NB4 (cell line): ENCODE measurements at places on chromosomes 4 and X.

GRCh38 chrX:129698150-129698549 is 40.6 kb upstream of the XPNPEP2 start:
- no peak for DNase-seq

DNA sequence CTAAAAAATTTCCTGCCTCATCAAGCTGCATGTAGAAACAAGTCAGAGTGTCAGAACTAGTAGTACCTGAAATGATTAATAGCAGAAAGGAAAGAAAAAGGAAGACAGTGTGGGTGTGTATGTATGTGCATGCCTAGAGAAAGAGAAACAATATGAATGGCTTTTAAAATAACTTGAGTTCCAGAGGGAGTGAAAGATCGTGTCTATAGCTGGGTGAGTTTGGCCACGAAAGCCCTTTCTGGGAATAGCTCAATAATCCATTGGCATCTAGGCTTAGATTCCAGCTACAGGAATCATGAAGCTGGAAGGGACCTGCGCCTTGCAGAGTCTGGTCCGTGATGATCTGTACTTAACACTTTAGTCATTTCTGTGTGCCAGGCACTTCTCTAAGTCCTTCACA is 195.6 kb downstream of the RAPGEF2 start:
- no peak for DNase-seq

GRCh38 chrX:13051529-13052172 is 7.2 kb upstream of the FAM9C start:
- no peak for DNase-seq

DNA sequence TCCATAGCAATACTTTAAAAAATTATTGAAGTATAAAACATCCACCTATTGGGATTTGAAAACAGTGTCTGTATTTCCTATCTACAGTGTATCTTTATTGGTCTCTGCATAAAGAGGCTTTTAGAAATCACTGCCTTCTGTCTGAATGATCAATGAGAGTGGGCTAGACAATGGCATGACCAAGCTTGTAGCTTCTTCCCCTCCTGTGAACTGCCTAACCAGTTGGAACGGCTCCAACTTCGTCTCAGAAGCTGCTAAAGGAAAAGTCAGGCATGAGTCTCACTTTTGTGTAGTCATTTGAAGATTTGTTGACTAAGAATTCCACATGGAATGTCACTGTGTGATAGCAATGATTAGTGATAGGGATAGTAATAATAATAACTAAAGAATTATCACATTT is 64.2 kb downstream of the INTS12 start:
- DNase-seq: no peak

DNA sequence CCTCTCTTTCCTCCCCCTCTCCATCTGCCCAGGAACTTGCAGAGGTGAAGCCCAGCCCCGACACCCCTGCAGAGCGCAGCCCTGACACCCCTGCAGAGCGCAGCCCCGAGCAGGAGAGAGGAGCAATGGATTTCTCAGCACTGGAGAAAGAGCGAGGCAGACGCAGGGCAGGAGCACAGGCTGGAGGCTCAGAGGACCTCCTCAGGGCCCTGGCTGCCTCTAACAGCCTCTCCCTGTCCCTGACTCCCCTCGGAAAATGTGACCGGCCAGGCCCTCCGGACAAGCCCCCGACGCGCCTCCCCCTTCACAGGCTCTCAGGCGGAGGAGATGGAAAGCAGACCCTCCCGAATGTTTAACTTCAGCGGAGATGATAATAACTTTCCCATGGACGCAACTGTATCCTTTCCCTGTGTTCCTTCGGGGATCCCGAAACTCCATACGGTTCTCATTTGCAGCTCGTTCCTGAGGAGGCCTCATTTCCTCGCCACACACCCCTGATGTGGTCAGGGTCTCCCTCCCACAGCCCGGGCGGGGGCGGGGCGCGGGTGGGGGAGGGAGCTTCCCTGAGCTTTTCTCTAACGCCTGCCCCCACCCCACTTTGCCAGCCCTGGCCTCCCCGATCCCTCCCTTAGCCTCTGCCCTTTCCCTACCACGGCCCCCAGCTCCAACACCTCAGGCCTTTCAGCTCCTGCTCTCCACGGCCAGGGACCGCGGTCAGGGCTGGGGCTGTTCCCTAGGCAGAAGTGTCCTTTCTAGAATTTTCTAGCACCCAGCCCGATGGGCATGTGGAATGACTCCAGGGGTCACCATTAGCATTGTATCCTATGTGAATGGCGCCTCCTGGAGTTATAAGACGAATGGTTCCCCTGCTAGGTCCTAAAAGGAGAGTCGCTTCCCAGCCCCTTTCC is 201.1 kb upstream of the BCOR start:
- peak; percentile 41 for DNase-seq

- DNase-seq: peak; percentile 53
Observed at GRCh38 chr4:105520819-105521790, 31.3 kb upstream of the ARHGEF38 start.

DNA sequence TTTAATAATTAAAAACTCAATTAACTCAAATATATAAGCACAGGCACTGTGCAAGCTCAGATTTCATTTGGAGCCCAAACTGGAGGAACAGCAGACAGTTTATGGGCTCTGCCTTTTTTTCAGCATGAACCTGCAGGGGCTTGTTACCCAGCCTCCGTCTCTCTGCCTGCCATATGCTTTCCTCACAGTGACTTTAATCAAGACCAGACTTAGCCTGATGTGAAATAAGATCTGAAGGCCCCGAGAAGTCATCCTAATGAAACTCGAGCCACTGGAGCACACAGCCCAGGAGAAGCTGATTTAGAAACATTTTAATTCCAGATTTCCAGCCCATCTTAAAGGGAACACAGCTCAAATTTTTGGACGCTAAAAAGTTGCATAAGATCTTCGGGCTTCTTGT is 55.6 kb downstream of the SPATA18 start:
- no peak for DNase-seq

- peak; percentile 31 for DNase-seq
Observed at GRCh38 chrX:130575831-130576389, 174.1 kb downstream of the RBMX2 start.

DNA sequence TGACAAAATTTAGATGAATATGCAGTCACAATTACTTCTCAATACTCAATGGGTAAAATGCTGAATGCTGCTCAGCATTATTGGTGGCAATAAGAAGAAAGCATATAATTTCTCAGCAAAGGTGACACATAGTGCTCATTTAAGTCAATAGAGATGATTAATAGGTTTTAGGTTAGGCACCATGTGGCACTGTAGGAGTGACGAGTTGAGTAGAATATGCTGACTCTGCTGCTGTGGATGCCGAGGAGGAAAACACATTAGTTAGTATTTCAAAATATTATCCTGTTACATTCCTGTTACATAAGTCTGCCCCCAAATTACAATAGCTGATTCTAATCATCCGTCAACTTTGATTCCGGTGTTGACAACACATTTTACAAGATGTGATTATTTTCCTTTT is 13.7 kb upstream of the CXCL5 start:
- no peak for DNase-seq

DNA sequence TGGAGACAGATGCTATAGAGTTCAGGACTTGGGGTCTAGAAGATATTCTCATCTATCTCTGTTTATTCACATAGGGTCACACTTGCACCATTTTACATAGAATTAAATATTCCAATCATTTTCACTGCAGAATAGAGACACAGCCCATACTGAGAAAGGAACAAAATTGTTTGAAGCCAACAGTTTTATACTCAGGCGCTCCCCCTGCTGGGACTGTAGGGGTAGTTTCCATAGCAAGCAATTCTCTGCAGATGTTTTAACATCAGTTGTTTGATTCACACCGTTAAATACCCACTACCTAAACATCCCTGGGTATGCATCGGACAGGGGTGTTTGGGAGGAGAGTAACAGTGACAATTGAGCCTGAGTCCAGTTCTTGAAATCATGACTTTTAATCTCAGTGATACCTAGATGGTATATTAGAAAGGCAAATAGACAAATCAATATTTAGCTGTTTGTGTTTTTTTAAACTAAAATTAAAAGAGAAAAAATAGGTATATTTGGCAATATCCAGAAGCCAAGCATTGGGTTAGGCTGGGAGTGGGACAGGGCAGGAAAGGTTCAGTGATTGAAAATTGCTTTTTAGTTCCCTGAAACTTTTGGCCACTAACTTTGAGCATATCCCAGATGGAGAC is 33.8 kb downstream of the LONRF3 start:
- peak; percentile 29 for DNase-seq

GRCh38 chr4:70994387-70995099 is 1.1 kb downstream of the DCK start:
- DNase-seq: peak; percentile 74

DNA sequence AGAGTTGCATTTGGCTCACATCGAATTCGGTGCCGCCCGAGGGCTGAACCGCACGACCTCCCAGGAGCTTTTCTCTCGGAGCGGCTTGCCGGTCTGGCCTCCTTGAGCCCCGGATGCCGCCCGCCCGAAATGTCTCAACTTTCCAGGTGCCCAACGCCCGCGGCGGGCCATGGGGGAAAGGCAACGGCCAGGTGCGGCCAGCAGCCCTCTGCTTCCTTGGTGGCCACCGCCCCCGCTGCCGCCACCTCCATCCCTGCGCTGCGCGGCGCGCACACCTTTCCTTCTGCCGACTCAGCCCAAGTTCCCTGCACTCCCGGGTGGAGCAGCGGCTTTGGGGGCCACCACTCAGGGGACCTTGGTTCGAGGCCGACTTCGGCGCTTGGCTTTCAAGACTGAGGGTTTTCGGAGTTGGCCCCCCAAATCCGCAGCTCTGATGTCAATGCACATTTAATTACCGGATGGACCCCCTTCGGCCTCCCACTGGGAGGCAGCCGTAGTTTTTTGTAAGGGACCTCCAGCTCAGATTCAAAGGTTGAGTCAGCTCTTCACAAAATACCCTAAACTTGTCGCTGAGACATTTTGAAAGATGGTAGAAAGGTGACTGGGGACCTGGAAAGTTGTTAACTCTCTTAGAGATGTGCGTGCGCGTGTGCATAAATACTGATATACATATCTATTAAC is 1.1 kb downstream of the AFF2 start:
- no peak for DNase-seq

GRCh38 chrX:75276666-75277065 is 2.8 kb downstream of the UPRT start:
- no peak for DNase-seq

DNA sequence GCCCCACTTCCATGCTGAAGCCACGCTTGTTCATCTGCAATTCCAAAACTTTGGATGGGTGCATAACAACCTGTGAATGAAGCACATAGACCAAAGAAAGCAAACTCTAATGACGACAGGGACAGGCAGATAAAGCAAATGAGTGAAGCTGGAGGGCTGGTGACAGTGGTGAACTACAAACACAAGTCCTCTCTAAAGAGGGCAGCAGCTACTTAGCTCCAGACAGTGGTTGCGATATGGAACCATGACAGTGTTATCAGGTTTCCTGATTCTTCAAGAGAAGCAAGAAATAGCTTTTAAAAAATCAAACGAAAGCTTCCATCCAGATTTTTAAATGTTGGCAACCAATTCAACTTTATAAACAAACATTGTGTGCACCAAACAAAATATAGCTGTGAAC is 23.8 kb downstream of the NOX1 start:
- DNase-seq: no peak

DNA sequence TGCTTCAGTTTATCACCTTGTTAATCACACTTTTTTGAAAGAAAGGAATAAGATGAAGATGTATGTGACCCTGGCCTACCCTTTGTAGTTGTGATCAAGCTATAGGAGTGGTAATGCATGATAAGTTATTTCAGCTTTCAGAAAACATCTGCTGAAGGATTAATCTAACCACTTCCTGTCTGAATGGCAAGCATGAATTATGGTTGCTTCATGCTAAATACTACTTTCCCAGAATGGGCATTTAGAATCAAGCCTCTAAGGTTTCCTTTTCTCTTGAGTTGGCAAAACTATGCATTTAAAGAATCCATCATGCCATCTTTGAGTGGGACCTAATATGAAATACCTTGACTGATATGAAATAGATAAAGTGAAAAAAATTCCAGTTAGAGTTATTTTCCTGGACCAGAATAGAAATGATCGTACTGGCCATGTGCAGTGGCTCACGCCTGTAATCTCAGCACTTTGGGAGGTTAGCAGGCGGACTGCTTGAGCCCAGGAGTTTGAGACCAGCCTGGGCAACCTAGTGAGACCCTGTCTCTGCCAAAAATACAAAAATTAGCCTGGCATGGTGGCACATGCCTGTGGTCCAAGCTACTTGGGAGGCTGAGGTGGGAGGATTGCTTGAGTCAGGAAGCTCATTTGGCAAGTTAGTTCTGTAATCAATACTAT is 59.1 kb downstream of the ANXA3 start:
- peak; percentile 63 for DNase-seq

DNA sequence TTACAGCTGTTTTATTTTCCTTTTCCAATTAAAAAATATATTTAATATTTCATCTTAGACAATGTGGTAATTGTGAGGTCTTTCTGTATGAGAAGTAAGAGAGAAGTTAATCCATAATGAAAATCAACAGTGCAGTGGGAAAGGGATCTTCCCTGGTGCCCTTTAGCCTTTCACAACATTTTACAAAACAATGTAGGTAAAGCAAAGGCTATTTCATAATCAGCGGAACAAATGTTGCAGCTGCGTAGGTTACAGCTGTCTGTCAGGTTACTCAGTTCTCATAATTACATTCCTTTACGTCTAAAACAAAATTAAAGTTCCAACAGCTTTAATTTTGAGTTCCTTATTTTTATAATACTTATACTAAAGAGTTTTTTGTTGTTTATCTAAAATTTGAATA is 22.8 kb upstream of the VCX3A start:
- no peak for DNase-seq

DNA sequence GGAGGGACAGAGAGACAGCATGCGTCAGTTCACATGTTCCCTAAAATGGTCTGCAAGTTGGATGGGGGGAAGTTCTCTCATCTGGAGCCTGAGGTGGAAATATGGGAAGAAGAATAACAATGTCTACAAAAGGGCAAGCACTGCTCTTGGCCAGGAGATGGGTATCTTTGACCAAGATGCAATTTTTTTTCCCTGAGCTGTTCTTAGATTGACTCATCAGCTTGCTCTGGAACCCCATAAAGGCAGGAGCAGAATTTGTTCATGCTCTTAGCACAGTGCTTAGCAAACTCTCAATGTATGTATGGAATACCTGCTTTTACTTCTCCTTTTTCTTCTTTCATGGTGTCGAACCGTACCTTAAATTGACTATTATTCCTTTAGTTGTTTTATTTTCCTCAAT is 90.5 kb upstream of the ZNF827 start:
- no peak for DNase-seq

- DNase-seq: peak; percentile 62
Observed at GRCh38 chrX:70030301-70030767, 19.4 kb downstream of the AWAT2 start.

DNA sequence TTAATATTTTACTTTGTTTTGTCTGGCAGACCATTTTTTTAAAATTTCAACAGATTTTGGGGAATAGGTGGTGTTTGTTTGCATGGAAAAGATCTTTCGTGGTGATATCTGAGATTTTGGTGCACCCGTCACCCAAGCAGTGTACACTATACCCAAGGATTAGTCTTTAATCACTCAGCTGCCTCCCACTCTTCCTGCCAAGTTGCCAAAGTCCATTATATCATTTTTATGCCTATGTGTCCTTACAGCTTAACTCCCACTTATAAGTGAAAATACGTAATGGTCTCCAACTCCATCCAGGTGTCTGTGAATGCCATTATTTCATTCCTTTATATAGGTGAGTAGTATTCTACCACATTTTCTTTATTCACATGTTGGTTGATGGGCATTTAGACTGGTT is 281.7 kb upstream of the GK2 start:
- no peak for DNase-seq

- peak; percentile 39 for DNase-seq
Observed at GRCh38 chrX:8748855-8749254, 16.9 kb upstream of the ANOS1 start.
